ENCODE measurements at places on chromosomes 5 and 9.
A peak's percentile ranks its signal among the peaks of the same experiment; 100 is the strongest.

DNA sequence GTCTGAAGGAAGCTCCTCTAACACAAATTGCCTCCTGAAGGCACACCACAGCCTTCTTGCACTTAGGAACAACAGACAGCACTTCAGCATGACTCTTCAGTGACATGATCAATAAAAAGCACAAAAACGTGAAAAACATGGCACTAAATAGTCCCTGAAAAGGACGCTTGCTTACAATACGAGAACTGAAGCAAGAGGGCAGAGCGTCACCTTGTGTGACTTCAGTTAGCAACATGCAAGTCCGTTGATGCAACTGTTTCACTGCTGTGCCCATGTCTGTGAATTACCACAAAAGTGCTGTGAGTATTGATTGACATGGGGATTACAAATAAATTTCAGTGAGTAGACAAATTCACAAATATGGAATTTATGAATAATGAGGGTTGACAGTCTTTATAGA lies 219.9 kb upstream of the GAS1 start:
- peak; percentile 14 for DNase-seq
- H3K36me3 ChIP-seq = no peaks in the 10 kb centered on the region
- H3K4me1 ChIP-seq = no peaks in the 10 kb centered on the region
- H3K27me3 ChIP-seq = no peaks in the 10 kb centered on the region
- no peak overlapping the region for H3K27ac ChIP-seq
- H3K4me3 ChIP-seq = no peak overlapping the region

GRCh38 chr5:159224471-159224870 lies 15.1 kb upstream of the RNF145 start:
- no peaks in the 10 kb centered on the region for H3K4me1 ChIP-seq
- no peak for DNase-seq
- H3K4me3 ChIP-seq = no peak overlapping the region
- H3K36me3 ChIP-seq = no peaks in the 10 kb centered on the region
- no peak overlapping the region for H3K27ac ChIP-seq

DNA sequence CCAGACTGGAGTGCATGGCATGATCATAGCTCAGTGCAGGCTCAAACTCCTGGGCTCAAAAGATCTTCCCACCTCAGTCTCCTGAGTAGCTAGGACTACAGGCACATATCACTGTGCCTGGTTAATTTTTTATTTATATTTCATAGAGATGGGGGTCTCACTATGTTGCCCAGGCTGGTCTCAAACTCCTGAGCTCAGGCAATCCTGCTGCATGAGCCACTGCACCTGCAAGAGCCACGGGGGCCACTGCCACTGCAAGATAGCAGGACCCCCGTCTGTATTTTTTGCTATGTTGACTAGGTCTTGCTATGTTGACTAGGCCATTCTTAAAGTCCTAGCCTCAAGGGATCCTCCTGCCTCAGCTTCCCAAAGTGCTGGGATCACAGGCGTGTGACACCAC lies 6.5 kb downstream of the CYSTM1 start:
- H3K4me1 ChIP-seq = peaks cover 6% of the 10 kb centered on the region
- H3K27ac ChIP-seq = no peak overlapping the region
- no peak for DNase-seq
- H3K36me3 ChIP-seq = no peaks in the 10 kb centered on the region

DNA sequence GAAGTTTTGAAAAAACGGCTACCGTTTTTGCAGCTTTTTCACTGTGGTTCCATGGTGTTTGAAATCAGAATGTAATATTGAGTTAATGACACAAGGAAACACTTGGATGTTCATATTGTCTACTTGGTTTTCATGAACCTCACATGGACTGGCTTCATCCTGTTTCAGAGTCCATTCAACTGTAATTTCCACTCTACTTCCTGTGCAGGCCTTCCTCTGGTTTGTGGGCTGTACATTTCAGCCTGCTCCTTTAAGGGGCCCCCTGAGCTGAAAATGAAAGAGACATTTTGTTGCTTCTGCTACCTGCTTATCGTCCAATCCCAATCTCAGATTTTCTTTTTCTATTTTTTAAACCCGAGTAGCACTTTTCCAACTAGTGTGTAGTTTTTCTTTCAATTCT lies 41.8 kb upstream of the CDKN2B start:
- H3K36me3 ChIP-seq = no peaks in the 10 kb centered on the region
- H3K27me3 ChIP-seq = no peaks in the 10 kb centered on the region
- no peak overlapping the region for H3K27ac ChIP-seq

GRCh38 chr9:86589273-86589672 lies 235.1 kb upstream of the TUT7 start:
- DNase-seq = peak; percentile 60
- no peak overlapping the region for H3K4me3 ChIP-seq
- H3K4me1 ChIP-seq = no peaks in the 10 kb centered on the region
- H3K36me3 ChIP-seq = no peaks in the 10 kb centered on the region

- no peaks in the 10 kb centered on the region for H3K36me3 ChIP-seq
- H3K4me3 ChIP-seq = no peak overlapping the region
- peak; percentile 26 for DNase-seq
- no peaks in the 10 kb centered on the region for H3K27me3 ChIP-seq
- H3K4me1 ChIP-seq = peaks cover 8% of the 10 kb centered on the region
Measured at GRCh38 chr5:66904189-66904588, 292.4 kb downstream of the CD180 start.

DNA sequence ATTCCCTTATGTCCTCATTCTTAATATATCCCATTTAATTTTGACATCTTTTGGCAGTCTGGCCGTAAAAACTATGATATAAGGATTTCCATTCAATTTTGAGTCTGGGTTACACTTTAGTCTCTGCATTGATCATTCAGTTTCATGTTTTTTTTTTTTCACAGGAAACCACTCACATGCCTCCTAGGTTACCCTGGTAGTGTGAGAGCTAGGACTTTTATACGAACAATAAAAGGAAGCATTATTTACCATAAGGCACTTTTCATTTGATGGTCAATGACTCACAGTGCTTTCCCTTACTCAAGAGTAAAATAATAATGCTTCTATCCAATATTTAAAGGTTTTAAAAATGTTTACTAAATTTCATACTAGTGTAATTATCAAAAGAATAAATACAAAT lies 16.4 kb upstream of the DMAC1 start:
- H3K27me3 ChIP-seq = no peaks in the 10 kb centered on the region
- no peaks in the 10 kb centered on the region for H3K4me1 ChIP-seq
- no peak overlapping the region for H3K4me3 ChIP-seq
- no peak for DNase-seq
- no peaks in the 10 kb centered on the region for H3K36me3 ChIP-seq
- no peak overlapping the region for H3K27ac ChIP-seq

GRCh38 chr5:33023649-33024048 lies 312.5 kb downstream of the NPR3 start:
- H3K27ac ChIP-seq = no peak overlapping the region
- H3K36me3 ChIP-seq = no peaks in the 10 kb centered on the region
- no peaks in the 10 kb centered on the region for H3K27me3 ChIP-seq
- no peak overlapping the region for H3K4me3 ChIP-seq
- no peak for DNase-seq

DNA sequence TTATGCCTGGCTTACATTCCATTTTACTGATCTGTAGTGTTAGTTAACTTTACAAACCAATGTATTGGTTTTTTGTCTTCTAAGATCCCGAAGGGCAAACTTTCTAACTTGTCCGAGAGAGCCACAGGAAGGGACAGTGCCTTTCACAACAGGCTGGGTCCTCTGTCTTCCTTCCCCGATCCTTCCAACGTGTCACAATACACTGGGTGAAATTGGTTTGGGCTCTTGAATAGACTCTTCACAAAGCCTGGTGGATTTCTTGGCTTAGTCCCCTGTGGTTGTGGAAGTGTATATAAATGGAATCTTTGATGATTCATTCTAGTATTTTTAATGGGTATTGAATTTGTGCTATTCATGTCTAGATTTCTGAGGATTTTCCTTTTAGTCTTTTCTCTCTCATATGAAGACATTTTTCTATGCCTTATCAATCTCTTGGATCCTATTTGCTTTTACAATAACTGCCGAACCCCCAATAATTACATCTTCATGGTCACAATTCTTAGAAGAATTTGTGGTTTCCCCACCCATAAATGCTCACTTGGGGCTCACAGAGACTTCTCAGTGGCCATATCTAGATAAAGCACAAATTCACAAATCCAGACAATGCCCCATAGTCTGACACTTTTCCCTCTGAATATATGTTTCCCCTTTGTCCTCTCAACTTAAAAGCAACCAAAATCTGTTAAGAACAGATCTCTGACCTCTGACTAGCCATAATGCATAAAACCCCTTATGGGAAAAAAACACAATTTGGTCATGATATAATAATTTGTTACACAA lies 107.7 kb downstream of the MTRR start:
- no peaks in the 10 kb centered on the region for H3K27me3 ChIP-seq
- DNase-seq = no peak
- H3K4me3 ChIP-seq = no peak overlapping the region
- H3K4me1 ChIP-seq = no peaks in the 10 kb centered on the region

GRCh38 chr9:76570826-76571225 lies 111.8 kb downstream of the GCNT1 start:
- H3K4me3 ChIP-seq = no peak overlapping the region
- no peaks in the 10 kb centered on the region for H3K36me3 ChIP-seq

DNA sequence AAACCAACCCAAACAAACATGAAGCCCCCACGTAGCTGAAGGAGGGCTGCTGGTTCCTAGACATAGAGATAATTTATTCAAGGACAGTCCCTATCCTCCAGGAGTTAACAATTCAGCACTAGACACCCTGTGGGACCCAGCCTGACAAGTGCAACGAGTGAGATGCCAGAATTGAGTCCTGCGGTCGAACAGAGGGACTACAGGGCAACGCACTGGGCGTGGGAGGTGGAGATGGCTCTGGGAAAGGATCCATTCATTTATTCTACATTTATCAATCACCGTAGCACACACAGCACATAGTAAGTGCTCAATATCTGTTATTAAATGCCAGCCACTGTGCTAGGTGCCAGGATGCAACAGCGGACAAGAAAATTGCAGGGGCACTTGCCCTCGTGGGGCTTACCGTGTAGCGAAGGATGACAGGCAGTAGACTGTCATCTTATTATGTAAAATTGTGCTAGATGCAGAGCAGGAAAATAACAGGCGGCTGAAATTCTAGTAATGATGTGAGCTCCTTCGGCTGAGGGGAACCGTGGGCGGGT lies 855 bp upstream of the ARHGAP26 start:
- H3K27ac ChIP-seq = no peak overlapping the region
- no peaks in the 10 kb centered on the region for H3K27me3 ChIP-seq

GRCh38 chr5:119393746-119394145 lies 37.9 kb downstream of the TNFAIP8 start:
- no peak overlapping the region for H3K27ac ChIP-seq
- no peaks in the 10 kb centered on the region for H3K27me3 ChIP-seq
- peaks cover 3% of the 10 kb centered on the region for H3K4me1 ChIP-seq
- no peak for DNase-seq
- peaks cover 2% of the 10 kb centered on the region for H3K36me3 ChIP-seq
- no peak overlapping the region for H3K4me3 ChIP-seq

DNA sequence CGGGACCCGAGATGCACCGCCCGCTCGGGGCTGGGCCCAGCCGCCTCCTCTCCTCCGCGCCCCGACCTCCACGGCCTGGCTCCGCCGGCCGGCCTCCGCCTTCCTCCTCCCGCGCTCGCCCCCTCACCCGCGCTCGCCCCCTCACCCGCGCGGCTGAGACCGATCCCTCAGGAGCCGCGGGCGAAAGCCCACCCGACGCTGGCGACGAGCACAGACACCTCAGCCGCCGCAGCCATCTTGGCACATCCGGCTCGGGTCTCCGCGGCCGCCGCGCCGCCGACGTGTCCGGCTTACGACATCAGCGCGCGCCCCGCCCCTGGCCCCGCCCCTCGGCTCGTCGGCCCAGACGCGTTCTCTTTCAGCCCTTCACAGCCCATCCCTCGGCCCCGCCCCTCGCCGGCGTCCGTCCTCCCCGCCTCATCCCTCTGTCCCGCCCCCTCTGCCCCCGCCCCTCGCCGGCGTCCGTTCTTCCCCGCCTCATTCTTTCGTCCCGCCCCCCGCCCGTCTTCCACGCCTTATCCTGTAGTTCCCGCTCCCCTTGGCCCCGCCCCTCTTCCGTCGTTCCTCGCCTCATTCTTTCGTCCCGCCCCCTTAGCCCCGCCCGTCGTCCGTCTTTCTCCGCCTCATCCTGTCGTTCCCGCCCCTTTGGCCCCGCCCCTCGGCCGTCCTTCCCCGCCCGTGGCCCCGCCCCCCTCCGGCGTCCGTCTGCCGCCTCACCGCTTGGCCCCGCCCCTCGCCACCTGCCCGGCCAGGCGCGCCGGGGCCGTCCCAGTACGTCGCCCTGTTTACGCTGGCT lies at the start of gene SEC16A:
SEC16A (minus strand) TSS at position 248 of the 796 bp plus-strand sequence. CDS start 5,425 bp downstream, outside the sequence.
- peaks cover 2% of the 10 kb centered on the region for H3K4me1 ChIP-seq
- peak; percentile 98 for DNase-seq
- H3K27ac ChIP-seq = peak within 1 kb of the TSS; percentile 92
- peaks cover 1% of the 10 kb centered on the region for H3K36me3 ChIP-seq
- peak within 1 kb of the TSS; percentile 99 for H3K4me3 ChIP-seq

- no peaks in the 10 kb centered on the region for H3K27me3 ChIP-seq
- no peak overlapping the region for H3K4me3 ChIP-seq
- H3K36me3 ChIP-seq = no peaks in the 10 kb centered on the region
Measured at GRCh38 chr9:14218253-14218652, 95.7 kb downstream of the NFIB start.

DNA sequence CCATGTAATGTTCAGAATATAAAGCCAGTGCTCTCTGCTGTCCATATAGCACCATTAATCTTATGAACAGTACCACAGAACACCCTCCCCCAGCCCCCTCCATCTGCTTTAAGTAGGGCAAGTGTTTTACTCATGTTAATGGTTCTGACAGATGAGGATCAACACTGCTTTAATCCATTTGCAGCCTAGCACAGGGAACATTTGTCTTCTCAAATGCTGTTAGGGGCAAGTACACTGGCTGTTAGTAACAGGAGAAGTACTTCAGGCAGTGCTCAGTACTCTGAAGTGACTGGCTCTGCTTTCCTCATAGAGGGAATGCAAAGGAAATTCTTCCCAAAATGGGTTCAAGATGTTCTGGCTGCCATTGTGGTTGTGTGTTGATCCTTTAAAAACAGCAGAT lies 202.6 kb downstream of the DCP2 start:
- no peak overlapping the region for H3K4me3 ChIP-seq
- H3K36me3 ChIP-seq = no peaks in the 10 kb centered on the region
- peaks cover 4% of the 10 kb centered on the region for H3K4me1 ChIP-seq

DNA sequence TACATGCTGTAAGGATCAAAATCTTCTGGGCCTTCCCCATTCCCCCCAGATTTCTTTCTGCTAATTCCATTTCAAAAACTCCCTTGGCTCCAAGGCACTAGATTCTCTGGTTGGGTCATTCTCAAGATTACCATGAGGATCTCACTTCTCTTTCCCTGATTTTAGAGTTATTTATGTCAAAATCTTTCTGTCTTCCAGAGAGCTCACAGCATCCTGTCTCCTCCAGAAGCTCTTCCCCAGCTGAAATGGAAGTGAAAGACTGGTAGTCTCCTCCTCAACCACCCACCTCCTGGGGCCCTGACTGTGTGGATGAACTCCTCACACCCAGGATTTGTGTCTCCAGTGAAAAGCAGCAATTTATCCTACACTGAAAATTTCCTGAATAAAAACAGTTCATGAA lies 11.9 kb upstream of the ZNF366 start:
- H3K27me3 ChIP-seq = no peaks in the 10 kb centered on the region
- no peak overlapping the region for H3K27ac ChIP-seq
- H3K4me1 ChIP-seq = no peaks in the 10 kb centered on the region
- DNase-seq = no peak
- H3K36me3 ChIP-seq = no peaks in the 10 kb centered on the region

All from mesendoderm (in vitro differentiated cells).